ENCODE measurements at places on chromosomes 1 and 21.

GRCh38 chr1:2638466-2639115 lies 5.8 kb upstream of the MMEL1 start:
- DNase-seq: no peak

DNA sequence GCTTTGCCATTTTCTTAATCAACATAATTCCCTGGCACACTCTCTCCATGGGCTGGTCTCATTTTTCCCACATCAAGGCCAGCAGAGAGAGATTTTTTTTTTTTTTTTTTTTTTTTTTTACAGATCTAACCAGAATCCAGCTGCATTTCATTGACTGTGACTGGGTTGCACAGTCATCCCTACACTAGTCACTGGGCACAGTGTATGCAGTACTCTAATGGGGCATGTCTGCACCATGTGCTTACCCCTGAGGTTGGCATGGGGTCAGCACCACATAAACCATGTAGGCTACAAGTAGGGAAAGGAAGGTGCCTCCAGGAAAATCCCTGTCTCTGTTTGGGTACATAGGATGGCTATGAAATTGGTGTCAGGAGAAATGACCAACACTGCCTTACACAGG lies 64.1 kb upstream of the LRP8 start:
- no peak for DNase-seq

DNA sequence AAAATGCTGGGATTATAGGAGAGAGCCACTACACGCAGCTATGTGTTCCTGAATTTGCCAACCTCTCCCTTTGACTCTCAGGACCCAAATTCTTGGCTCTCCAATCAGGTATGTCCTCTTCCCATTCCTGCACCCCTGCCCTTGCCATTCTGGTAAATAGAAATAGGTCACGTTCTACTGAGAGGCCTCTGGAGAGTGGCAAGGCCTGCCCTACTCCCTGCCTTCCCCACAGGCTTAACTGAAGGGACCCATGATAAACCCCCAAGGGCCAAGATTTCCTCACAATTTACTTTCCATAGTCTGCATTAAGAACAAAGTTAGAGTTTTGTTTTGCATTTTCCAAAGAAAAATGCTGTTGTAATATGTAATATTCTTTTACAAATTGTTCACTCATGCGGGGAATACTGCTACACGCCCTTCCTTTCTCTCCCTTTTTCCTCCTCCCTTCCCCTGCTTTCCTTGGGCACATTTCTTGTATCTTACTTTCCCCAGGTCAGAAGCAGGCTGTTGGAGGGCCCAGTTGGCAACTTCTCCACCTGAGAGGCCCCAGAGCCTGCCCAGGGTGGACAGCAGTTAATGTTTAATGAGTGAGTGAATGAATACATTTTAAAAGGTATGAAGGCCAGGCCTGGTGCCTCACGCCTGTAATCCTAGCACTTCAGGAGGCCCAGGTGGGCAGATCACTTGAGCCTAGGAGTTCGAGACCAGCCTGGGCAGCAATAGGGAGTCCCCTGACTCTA lies 33.9 kb upstream of the PUM1 start:
- no peak for DNase-seq

- DNase-seq: no peak
Observed at GRCh38 chr1:236067854-236068454, 3.1 kb upstream of the NID1 start.

DNA sequence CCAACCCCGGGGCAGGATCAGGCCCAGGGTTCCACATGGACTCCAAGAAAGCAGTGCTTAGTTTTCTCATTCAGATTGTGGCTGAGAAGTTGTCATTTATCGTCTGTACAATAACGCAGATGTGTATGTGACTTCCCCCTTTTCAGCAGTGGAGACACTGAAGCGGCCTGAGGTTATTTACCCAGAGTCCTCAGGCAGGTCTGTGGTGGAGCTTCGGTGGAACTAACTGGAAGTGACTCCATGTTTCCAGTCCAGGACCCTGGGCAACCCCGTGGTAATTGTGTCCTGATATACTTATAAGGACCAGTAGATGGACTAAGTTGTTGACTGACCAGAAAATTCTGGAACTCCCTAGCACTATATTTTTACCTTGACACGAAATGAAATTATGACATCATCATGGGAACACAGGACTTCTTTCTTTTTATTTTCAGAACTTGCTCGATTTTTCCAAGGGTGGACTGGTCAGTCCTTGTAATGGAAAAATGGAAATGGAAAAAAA lies 1.0 kb upstream of the IER5 start:
- DNase-seq: no peak

DNA sequence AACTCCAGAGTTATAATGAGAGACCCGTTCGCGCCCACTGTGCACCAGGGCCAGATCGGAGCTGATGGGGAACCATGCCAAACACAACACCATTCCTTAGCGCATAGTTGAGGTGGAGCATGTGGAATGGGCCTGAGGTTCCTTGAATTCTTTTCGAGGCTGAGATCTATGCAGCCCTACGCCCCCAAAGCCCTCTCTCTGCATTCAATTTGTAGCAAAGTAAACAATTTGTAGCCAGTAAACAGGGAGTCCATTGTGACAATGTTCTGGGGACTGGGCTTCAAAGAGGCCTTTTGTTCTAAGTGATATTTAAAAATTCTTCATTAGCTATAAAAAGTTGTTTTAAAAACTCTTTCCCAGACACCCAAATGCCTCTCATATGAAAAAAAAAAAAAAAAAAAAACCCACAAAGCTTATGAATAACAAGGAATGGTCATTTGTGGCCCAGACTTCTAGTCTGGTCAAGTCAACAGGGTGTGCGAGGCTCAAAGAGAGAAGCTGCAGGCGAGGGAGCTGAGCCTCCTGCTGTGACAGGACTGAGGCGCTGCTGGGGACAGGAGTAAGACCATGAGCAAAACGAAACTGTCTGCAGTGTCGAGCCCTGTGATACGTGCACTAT lies 30.6 kb upstream of the KCNE2 start:
- DNase-seq: no peak

GRCh38 chr1:208029381-208030287 lies 118.7 kb upstream of the CD34 start:
- DNase-seq: no peak

DNA sequence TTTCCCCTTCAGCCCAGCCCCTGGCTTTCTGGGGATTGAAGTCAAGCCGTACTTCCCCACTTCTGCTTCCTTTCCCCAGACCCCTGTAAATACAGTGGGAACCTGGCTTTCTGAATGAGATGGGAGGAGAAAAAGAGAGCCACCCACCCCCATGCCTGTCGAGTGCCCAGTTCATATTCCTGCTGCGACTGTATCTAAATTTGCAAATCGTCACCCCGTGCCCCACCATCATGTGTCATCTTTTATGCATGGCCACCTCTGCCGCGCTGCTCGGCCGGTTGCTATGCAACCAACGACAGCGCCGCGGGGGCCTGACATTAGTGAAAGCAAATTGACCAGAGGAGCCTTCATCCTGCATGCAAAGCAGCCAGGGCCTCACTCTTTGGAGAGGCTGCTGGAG lies 143.0 kb downstream of the ELAVL4 start:
- DNase-seq: no peak

GRCh38 chr1:229251185-229251584 lies 19.7 kb upstream of the RAB4A start:
- no peak for DNase-seq

- no peak for DNase-seq
Observed at GRCh38 chr21:38159355-38159754, 97.4 kb upstream of the KCNJ15 start.

DNA sequence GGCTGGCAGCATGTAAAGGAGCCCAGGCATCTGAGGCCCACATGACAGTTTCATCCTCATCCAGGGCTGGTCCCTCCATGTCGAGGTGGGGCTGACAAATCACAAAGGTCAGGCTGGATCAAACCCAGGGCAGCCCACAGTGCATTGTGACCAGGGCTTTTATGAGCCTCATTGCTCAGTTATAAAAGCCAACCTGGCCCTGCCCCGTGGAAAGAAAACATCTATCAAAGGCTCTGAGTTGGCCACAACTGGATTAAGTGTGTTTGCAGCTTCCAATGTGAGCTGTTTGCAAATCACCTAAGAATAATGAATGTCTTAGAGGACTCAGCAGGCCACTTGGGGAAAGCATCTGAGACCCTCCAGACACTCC lies 45.4 kb downstream of the GRHL3 start:
- no peak for DNase-seq

- no peak for DNase-seq
Observed at GRCh38 chr1:16387201-16388188, 20.5 kb downstream of the SZRD1 start.

DNA sequence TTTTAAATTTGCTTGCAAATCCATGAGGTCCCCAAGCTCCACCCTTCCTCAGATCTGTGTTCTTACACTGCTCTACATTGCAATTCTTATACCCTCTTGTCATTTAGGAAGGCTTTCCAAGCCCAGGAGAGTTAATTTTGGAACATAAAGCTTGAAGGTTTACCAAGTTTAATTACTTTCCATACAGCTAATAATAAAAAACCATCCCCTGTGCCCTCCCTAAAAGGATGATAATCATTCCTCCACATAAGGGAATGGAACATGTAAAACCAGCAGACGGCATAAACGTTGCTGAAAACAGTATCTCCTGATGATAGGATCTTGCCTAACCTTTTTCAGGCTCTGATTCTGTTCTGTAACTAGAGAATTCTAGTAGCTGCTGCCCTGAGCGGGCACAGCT lies 23.9 kb upstream of the SIPA1L2 start:
- no peak for DNase-seq

DNA sequence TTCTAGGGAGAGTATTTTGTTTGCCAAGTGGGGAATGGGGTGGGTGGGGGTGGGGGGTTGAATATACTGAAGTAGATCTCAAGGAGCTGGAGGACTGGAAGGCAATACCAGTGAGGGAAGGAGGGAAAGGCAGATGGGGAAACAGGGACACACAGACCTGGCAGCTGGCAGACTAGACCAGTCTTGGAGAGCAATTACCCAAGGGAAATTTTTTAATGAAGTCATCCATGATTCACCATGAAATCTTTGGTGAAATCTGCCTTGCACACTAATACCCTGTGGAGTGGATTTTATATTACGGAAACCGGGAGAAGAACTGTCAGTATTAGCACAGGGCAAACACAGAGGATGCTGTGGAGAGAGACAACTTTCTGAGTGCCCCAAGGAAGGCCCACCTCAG lies 29.7 kb upstream of the MARK1 start:
- DNase-seq: no peak

- DNase-seq: no peak
Observed at GRCh38 chr1:63486629-63487028, 36.4 kb downstream of the ITGB3BP start.

DNA sequence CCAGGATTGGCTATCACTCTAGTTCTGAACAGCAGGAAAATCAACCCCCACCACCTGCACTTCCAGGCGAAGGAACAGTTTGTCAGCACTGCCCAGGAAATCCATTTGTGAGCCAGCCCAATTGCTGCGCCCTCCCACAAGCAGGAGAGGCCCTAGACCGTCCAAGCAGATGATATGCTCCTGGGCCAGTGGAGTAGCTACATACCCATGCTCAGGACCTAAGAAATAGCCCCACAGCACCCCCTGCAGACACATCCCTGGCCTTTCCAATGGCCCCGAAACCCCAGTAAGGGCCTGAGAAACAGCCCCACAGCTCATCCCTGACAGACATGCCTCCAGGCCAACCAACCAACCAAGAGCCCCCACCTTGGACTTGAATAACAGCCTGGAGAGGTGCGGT lies 111.5 kb upstream of the ZC3H11B start:
- no peak for DNase-seq

DNA sequence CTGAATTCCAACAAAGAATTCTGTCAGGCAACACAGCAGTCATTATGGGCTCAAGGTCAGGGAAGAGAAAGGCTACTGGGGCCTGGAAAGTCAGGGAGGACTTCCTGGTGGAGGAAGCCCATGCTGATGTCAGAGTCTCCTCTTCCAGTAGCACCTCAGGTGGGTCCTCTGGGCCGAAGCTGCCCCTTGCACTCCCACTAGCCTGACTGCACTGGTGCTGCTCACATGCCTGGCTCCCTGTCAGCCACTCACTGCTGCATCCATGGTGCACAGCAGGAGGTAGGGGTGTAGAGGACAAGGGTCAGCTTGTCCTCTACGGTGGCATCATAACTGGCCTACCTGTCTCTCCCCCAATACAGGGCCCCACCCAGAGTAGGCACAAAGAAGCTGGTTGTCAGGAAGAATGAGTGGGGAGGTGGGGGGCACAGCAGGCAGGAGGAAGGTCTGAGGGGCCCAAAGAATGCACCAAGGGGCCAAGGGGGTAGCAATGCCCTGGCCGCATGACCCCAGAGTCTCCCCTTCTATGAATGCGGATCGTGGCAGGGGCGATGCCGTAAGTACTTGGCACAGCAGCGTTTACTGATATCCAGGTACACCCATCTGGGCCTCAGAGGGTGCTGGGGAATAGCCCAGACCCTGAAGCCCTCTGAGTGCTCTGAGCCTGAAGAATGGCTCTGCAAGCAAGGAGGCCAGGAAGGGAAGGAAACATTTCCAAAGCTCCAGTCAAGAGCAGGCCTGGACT lies 80.3 kb downstream of the GLIS1 start:
- no peak for DNase-seq

GRCh38 chr21:25328736-25329135 lies 278.5 kb downstream of the MRPL39 start:
- DNase-seq: no peak

DNA sequence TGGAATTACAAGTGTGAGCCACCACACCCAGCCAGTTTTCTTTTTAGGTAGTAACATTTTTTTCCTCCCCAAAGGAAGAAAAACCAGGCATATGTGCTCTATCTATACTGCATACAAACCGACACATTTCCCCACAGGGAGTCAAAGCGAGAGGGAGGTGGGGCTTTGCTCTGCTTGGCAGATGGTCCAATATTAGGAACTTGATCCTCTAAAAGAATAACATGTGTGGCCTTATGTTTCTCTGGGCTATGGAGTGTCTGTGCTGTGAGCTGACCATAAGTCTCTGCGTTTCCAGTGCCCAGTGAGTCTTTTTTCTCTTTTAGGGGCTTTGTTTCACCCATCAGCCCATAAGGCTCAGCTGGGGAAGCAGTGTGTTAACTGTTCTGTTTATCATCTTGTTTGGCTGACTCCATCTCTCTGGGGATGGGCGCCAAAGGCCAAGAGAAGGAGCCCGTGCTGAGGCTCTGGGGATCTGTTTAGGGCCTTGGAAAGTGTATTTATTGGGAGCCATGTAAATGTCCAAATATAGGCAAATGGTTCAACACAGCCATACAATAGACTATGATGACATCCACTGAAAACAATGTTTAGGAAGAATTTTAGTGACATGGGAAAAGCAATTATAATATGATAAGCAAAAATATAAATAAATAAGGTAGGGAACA lies 20.2 kb downstream of the LMOD1 start:
- DNase-seq: no peak

DNA sequence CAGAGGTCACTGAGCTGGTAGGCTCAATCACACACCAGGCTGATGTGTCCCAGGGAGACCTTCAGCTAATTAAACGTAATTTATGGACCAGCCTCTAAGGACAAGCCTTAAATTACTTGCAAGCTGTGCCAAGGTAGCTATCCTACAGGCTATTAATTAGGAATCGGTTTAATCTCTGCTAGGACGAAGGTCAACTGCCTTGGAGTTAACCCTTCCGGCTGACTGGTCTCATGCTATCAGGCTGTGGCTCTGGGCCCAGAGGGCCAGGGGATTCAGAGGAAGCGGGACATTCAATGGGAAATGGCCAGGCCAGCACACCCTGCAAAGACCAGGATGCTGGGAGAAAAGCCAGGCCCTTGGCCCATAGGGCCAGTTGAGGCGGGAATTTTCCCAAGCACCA lies 19.0 kb downstream of the DHRS3 start:
- DNase-seq: no peak

Measured in substantia nigra (tissue), 51 donors.